ENCODE measurements at places on chromosomes 3 and 15.

- no peak for DNase-seq
Measured at GRCh38 chr3:110618512-110619226, 452.9 kb upstream of the NECTIN3 start.

DNA sequence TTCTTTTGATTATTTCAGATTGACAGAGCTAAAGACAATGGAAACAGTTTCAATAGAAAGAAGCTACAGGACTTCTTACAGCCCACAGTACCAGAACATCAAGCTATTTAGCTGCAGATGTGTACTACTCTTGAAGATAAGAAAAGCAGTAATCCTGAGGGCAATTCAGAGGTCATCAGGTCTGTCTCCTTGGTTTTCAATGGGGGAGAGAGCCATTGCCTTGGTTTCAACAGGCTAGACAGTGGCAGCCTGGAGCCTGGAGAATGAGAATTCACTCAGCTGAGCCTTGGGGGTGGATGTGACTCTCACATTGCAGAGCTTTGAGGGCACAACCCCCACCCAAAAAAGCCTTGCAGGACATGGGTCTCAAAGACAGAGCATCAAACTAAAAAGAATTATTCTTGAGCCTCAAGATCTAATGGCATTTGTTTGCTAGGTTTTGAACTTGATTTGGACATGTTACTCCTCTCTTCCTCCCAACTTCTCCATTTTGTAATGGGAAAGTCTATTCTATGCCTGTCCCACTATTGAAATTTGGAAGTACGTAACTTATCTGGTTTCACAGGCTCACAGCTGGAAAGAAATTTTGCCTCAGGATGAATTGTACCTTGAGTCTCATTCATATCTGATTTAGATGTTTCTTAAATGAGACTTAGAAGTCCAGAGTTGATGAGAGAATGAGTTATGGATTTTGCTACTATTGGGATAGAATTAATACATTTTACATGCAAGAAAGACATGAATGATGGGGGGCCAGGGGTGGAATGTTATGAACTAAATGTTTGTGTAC is 36.9 kb downstream of the PLSCR1 start:
- DNase-seq = no peak

- no peak for DNase-seq
Measured at GRCh38 chr3:98731720-98732285, 31.3 kb upstream of the ST3GAL6 start.

- no peak for DNase-seq
Measured at GRCh38 chr15:83106994-83107840, at the start of gene TM6SF1. TM6SF1 (plus strand) TSS chr15:83107645; CDS start chr15:83107681, 36 bp downstream.

DNA sequence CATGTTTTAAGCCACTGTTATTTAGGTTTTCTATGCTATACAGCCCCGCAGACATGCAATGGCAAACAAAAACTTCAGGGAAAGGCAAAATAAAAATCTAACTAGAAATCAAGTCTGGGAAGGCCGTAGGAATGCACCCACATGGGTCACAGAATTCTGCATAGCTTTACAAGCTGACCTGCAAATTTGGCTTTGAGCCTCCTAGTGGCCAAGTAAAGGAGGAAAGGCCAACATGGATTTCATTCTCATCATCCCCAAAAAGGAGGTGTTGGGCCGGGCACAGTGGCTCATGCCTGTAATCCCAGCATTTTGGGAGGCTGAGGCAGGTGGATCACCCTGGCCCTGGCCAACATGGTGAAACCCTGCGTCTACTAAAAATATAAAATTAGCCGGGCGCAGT is 124.3 kb downstream of the FBLN2 start:
- no peak for DNase-seq

- DNase-seq = no peak
Measured at GRCh38 chr15:40792394-40792793, 14.5 kb upstream of the ZFYVE19 start.

DNA sequence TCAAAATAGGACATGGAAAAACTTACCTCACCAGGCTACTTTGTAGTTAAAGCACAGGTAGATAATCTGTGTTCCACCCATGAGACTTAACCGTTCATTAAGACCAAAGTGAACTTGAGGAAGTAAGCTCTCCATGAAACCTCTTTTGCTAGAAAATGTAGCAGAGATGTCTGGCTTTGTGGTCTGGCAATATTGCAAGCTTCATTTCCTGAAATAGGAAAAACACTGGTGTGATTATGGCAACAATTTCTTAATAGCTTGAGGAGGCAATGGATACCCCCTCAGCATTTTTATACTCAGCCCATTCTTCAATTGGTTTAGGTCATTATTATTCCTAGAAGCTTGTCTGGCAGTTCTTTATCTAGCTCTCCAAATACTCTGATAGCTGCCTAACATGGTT is 957.3 kb downstream of the IGSF11 start:
- DNase-seq = no peak

- no peak for DNase-seq
Measured at GRCh38 chr3:148205977-148206376, 491.7 kb upstream of the AGTR1 start.

- DNase-seq = no peak
Measured at GRCh38 chr3:64612082-64612860, 75.5 kb downstream of the ADAMTS9 start.

GRCh38 chr3:155046935-155047334 is 33.2 kb upstream of the MME start:
- DNase-seq = no peak

DNA sequence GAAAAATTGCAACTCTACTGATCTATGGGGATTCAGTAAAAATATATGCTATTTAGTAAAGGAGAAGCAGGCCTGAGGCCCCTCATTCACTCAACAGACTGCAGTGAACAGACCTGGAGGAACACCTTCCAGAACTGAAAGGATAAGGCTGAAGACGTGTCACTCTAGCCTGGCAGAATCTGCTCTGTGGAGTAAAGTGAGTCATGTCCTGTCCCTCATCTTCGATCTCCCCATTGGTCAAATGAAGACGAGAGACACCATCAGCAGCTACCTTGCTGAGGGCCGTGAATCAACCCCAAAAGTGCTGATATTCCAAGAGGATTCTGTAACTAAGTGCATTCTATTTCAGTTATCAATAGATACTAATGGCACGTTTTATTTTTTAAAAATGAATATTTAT is 359.7 kb downstream of the FGF12 start:
- DNase-seq = no peak

DNA sequence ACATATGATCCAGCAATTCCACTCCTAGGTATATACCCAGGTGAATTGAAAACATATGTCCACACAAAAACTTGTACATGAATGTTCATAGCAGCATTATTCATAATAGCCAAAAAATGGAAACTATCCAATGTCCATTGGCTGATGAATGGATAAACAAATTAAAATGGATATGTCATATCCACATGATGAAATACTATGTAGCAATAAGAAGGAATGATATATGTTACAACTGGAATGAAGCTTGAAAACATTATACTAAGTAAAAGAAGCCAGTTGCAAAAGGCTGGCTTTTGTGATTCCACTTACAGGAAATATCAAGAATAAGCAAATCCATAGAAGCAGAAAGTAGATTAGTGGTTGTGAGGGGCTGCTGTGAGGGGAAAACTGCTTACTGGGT is 33.7 kb downstream of the BNC1 start:
- DNase-seq = no peak

GRCh38 chr3:59563072-59563605 is 513.3 kb upstream of the CFAP20DC start:
- no peak for DNase-seq

DNA sequence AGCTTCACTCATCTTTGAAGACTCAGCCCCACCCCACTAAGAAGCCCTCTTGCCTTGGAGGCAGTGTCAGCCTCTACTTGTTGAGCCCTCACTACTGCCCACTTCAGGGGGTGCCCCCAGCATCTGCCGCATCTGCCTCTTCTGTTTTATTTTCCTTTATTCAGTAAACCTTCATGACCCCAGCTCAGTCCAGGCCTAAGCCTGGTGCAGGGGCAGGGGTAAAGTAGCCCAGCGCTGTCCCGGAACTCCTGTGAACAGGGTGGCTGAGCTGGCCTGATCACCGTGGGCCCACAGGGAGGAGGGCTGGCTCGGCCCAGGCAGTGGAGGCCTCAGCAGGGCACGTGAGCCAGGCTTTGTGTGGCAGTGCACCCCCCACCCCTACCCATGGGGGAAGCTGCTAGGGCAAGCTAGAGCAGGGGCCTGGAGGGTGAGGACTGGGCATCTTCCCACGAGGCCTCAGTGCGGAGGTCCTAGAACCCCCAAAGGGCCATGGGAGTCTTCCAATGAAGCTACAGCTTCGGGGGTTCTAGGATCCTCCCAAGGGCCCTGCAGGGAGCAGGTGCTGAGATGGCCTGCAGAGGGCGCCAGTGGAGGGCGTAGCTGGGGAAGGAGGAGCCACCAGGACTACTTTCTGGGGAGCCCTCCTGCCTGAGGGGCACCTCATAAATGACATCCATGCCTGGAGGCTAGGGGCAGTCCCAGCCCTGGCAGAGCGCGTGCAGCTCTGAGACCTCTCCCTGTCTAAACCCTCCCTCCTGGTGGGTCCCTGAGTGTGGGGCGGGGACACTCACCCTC is 36.0 kb downstream of the TSPAN3 start:
- DNase-seq = no peak

GRCh38 chr15:83430441-83430840 is 16.7 kb upstream of the SH3GL3 start:
- DNase-seq = no peak
